ENCODE measurements at places on chromosomes 3 and 15. TPM values are rescaled to one million over a fixed set of nuclear protein-coding genes. Genes with fewer than 3 reads are reported as not detected.

- peak; percentile 26 for DNase-seq
Observed at GRCh38 chr3:77467702-77468625, 428.1 kb downstream of the ROBO2 start.

DNA sequence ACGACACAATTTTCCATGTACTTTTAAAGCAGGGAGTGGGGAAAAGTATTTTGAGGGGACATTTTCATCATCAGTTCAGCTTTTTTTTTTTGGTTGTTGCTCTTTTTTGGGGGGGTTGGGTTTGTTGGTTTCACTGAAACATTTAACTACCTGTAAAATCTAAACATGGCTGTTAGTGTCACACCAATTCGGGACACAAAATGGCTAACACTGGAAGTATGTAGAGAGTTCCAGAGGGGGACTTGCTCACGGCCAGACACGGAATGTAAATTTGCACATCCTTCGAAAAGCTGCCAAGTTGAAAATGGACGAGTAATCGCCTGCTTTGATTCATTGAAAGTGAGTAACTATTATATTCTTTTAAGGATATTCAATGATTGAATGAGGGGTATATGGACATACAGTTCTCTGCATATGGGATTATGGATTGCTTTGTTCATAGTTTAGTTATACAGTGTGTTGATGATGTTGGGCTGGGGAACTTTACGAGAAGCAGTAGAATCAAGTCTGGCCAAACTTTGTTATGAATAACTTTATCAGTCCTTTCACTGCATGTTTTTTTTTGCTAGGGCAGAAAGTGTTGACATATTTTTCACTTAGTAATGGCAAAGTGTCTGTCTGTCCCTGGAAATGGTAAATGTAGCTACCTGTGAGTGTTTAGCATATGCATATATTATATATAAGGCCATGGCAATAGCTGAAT, 31.5 kb downstream of the MBNL1 start:
- no peak for DNase-seq

GRCh38 chr15:100686725-100687473, 84.5 kb downstream of the ASB7 start:
- no peak for DNase-seq

GRCh38 chr3:66115858-66116654, 77.3 kb upstream of the MAGI1 start:
- peak; percentile 96 for DNase-seq

DNA sequence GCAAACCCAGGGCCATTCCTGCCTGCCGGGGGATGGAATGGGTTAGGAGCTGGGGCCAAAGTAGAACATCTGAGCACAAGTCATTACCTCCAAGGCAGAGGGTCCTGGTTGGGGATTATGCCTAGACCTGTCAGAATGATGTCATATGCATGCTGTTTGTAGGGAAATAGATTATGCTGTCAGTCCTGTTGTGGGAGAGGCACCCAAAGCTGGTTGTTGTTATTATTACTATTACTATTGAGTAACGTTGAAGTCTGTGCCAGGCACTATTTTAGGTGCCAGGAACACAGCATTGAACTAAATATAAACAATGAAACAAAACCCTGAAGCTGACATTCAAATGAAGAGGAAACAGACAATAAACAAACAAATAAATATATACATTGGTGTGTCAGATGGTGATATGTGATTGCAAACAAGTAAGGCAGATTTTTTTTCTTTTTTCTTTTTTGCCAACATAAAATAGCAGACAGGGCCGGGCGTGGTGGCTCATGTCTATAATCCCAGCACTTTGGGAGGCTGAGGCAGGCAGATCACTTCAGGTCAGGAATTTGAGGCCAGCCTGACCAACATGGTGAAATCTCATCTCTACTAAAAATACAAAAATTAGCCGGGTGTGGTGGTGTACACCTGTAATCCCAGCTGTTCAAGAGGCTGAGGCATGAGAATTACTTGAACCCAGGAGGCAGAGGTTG, 2.0 kb downstream of the P4HTM start:
- no peak for DNase-seq

- no peak for DNase-seq
Observed at GRCh38 chr3:186214670-186215069, 105.8 kb upstream of the ETV5 start.

GRCh38 chr3:16311960-16312451, 47.0 kb downstream of the OXNAD1 start:
- no peak for DNase-seq

DNA sequence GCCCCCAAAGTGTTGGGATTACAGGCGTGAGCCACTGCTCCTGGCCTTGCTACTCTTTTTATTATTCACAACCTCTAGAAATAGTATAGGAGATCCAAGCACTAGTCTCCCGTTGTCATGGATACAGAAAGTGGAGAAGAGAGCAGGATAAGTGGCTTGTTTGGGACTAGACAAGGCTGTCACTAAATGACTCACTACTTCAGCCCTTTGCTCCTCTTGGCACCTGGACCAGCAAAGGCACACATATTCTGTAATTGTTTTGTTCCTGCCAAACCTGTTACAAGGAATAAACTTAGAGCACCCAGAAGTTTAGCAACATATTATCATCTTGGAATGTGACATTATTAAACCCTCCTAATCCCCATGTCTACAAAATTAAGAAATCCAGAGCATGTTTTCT, 427.2 kb upstream of the THBS1 start:
- no peak for DNase-seq

DNA sequence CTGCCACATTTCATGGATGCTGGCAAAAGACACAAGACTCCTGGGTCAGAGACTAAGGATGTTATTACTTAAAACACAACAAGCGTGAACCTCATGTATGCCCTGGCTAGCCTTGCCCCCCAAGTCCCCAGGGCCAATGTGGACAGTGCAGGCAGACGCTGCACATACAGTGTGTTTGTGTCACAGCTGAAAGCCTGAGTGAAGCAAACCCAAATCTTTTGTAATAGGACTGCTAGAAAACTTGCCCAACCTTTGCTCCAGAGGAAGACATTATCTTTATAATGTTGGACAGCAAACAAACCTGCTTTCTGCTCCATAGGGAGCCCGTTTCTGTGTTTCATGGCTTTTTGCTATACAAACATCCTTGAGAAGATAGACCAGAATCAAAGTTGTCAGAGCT, 282.0 kb upstream of the RORA start:
- DNase-seq = no peak

GRCh38 chr3:162525066-162525742, 1028.6 kb downstream of the OTOL1 start:
- peak; percentile 43 for DNase-seq

DNA sequence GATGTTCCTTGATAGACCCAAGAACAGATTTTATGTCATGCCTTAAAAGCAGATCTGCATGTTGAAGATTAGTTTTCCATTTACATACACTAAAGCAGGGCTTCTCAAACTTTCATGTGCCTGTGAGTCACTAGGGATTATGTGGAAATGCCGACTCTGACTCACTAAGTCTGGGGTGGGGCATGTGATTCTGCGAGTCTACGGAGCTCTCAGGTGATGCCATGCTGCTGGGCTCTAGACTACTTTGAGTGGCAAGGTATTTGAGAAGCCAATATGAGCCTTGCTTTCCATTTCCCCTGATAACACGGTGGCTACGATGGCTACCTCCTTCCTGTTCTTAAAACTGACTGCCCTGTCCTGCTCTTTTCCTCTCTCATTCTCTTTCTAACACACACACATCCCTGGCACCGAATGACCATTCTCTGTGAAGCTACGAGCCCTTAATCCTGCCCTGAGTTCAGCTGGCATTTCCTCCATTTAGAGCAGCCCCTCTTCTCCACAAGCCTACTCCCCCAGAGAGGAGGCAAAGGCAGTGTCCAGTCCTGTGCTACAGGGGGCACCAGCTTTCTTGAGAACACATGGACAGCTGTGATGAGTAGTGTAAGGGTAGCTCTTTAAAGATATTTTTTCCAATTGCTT, 39.7 kb upstream of the PYGO1 start:
- DNase-seq = peak; percentile 90

DNA sequence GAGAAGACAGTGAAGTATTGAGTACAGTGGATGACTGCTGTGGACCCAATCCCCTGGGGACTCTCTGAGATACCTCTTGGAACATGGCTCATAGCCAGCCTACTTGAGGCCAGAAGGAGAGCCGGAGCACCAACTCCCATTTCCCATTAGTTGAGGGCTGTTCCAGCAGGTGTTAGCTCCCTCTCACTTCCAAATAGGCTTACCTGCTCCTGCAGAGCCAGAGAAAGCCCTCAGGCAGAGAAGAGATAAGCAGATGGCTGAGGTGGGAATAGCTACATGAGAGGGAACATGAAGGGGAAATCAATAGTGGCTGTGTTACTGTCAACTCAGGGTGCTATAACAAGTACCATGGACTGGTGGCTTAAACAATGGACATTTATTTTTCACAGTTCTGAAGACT, 4.6 kb upstream of the CCK start:
- no peak for DNase-seq

DNA sequence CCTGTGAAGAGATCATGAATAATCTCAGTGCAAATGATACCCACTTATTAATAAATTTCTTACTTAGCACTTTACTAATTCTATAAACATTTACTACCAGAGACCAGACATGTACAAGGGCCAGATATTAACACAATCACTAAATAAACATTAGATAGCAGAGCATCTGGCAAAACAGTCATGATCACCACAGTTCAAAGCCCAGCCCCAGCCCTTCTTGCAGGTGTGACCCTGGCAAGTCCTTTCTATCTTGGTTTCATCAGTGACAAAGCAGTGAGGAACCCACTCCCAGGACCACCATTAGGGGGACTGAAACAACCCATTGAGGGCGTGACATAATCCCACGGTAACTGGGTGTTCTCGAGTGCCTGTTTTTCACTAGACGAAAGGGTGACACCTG, 11.6 kb downstream of the ZXDC start:
- no peak for DNase-seq

Gene TMC3
- 0.21 TPM for total RNA-seq

Gene CCR8
- total RNA-seq = not detected

Gene ACTR8
- total RNA-seq = 35.9 TPM

Gene GOLGA8N
- total RNA-seq = 4.9 TPM

Gene FILIP1L
- total RNA-seq = 0.45 TPM

Gene PLA1A
- 0.07 TPM for total RNA-seq

Gene CCDC12
- total RNA-seq = 43.9 TPM

Gene ZNF501
- total RNA-seq = 11.5 TPM

All from cardiac muscle cell (in vitro differentiated cells and primary cell).